ENCODE measurements at places on chromosomes 1 and 21. TPM values are rescaled to one million over a fixed set of nuclear protein-coding genes. Genes with fewer than 3 reads are reported as not detected.

Gene SPATA45
- not detected for total RNA-seq

Gene HMGCL
- 13.7 TPM for total RNA-seq

Gene CFHR4
- total RNA-seq, result 0.31 TPM

Gene PRAMEF13
- total RNA-seq, result not detected

Gene PGLYRP3
- not detected for total RNA-seq

Gene PPIAL4G
- 0.31 TPM for total RNA-seq

Gene SLC2A5
- total RNA-seq, result 2.5 TPM

Gene NUAK2
- 1.1 TPM for total RNA-seq

Gene CELA2B
- total RNA-seq, result not detected

Gene HES3
- total RNA-seq, result not detected

Gene SLC9C2
- total RNA-seq, result 8.3 TPM

Gene CDC14A
- total RNA-seq, result 5.1 TPM

Gene LRRC39
- 8.0 TPM for total RNA-seq

Gene TSNAX
- total RNA-seq, result 63.8 TPM

Gene ZNF669
- 33.8 TPM for total RNA-seq
